Stimulated activated CD8-positive, alpha-beta memory T cell treated with anti-CD3 and anti-CD28 coated beads, Interleukin-4, amount 100 ng/mL, for 1 hour (primary cell): ENCODE measurements at places on chromosomes 13 and 19.

GRCh38 chr19:32231691-32232090 lies 113.7 kb upstream of the ZNF507 start:
- DNase-seq: no peak

- no peak for DNase-seq
These were observed 506.9 kb downstream of the TBC1D4 start for GRCh38 chr13:74975111-74975510.

GRCh38 chr13:63209330-63210017 lies 1793.8 kb upstream of the PCDH20 start:
- DNase-seq: no peak

- no peak for DNase-seq
These were observed 5.5 kb downstream of the HRC start for GRCh38 chr19:49149652-49150105.
